ENCODE measurements at places on chromosomes 7 and 10.
A peak's percentile ranks its signal among the peaks of the same experiment; 100 is the strongest.

- no peak for DNase-seq
Measured at GRCh38 chr7:78090616-78091015, 292.0 kb downstream of the PHTF2 start.

DNA sequence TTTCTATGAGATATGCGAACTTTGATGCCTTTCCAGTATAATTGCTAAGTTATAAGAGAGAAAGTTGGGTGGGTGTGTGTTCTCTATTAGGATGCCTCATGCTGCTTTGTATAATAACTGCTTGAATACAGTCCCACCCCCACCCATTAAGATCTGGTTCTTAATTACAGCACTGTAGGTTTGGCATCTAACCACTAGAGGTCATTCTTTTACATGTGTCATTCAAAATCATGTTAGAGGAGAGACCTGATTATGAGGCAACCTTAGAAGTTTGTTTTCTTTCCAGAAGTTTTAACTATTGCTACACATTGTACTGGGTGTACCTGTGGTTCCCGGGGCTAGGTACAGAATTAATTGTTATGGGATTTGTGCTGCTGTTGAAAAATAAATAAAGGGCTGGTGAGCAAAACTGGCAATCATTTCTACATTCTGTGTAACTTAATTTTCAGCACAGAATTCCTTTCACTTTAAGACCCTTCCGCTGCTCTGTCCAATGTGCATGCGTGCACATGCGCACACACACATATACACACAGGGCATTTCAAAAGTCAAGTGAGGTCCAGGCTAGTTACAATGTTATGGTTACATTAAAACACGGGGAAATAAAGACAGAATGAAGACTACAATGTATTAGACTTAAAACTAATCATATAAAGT, 1156.3 kb downstream of the SORCS3 start:
- no peak for DNase-seq

- peak; percentile 13 for DNase-seq
Measured at GRCh38 chr10:132904181-132904813, 38.1 kb downstream of the CFAP46 start.

- no peak for DNase-seq
Measured at GRCh38 chr7:27513885-27514284, 148.8 kb downstream of the HIBADH start.

DNA sequence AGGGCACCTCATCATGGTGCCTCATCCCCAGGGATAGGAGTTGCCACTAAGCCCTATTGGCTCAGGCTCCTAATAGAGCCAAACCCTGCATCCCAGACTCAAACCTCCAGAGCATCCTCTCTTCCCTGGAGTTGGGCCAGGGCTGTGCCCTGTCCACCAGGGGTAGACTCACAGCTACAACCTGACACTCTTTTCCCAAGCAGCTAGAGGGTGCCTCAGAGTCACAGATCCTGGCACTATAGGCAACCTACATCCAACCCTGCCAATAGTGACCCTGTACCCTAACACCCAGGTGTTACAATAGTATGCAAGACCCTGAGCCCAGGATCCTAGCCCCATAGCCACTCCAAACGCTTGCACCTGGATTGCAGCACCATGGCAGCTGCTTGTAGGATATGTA, 64.0 kb upstream of the PLA2G12B start:
- no peak for DNase-seq
